NCI-H526 treated with DMSO at 0.1 percent for 48 hours (cell line): ENCODE measurements at places on chromosomes 2 and 18.

- DNase-seq: no peak
These were observed 61.6 kb upstream of the RAB27B start for GRCh38 chr18:54766634-54767033.

DNA sequence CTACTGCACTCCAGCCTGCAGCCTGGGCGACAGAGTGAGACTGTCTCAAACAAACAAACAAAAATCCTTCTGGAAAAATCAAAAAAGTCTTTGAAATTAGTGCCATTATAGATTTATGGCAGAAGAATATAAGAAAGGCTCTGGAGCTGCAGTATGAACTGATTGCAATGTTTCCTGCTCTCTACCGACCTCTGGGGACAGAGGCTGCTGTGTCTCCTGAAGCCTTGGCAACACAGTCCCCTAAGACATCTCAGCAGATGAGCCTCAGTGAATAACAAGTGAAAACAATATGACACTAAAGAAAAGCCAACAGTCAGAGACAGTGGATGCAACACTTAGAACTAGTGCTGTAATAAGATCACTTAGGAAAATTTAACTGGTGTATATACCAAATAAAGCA lies 494.9 kb upstream of the LRATD1 start:
- no peak for DNase-seq

DNA sequence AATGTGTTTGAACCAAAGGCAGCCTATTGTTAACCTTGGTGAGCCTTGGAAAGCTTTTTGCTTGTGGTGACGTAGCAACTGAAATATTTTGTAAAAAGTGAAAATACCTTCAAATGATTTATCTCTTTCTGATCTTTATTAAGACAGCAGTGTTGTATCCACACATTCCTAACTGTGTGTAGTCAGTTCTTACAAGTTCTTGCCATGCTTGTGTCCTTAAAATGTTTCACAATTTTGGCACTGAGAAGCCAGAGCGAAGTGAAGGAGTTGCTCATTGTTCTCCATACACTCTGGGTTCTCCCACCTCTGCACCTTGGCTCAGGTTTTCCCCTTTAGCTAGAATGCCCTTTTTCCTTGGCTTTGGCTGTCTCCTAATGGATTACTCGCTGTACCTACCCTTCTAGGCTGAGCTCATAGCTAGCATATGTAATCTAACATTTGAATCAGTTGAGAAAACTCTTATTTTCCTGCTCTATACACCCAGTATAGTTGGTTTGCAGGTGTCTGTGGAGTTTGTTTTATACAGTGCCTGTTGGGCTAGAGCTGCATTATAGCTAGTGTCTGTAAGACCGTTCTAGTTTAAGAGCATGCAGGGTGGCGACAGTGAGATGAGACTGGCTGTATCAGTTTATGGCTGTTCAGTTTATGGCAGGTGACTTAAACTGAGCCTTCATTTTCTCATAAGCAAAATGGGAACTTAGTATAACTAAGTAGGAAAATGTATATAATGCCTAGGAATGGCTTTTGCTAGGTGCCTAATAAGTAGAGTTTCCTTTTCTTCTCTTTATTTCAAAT lies 45.5 kb downstream of the FMNL2 start:
- DNase-seq: no peak

- no peak for DNase-seq
These were observed 19.0 kb upstream of the FEZ2 start for GRCh38 chr2:36616947-36617346.

GRCh38 chr2:31411771-31412170 lies 2.8 kb downstream of the XDH start:
- DNase-seq: no peak

DNA sequence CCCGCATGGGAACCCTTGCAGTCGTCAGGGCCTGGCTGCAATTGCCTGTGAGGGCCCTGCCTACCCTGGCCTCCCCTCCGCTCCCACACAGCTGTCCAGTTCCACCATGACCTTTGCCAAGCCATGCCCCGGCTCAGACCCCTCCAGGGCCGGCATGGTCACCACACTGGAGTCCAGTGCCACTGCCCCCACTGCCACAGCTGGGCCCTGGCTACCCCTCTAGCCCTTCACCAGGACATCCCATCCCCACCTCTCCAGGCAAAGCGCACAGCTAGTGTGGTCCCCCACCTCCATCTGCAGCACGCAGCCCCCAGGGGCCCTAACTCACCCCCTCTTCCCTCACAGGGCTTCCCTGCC lies 70.3 kb upstream of the SMAD7 start:
- DNase-seq: no peak

- DNase-seq: no peak
These were observed 92.5 kb downstream of the EML4 start for GRCh38 chr2:42261518-42262195.

GRCh38 chr2:5569256-5569655 lies 122.9 kb upstream of the SOX11 start:
- DNase-seq: no peak

- DNase-seq: no peak
These were observed 41.1 kb downstream of the MBD2 start for GRCh38 chr18:54183390-54183789.

DNA sequence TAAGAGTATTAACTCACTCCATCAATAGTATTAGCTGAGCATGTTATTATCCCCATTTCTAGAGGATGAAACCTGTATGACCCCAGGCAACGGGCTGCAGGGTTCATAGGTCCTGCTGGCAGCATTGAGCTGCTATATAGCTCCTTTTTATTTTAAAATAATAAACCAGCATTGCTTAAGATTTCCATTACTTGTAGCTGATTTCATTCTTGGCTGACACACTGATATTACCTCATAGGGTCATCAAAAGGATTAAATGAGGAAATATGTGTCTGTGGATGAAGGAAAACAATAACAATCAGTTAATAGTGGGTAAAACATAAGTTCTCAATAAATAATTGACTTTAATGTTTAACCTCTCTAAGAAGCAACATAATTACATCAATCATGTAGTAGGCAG lies 48.3 kb upstream of the NRP2 start:
- no peak for DNase-seq

- DNase-seq: no peak
These were observed 8.5 kb upstream of the NCL start for GRCh38 chr2:231472816-231473215.

DNA sequence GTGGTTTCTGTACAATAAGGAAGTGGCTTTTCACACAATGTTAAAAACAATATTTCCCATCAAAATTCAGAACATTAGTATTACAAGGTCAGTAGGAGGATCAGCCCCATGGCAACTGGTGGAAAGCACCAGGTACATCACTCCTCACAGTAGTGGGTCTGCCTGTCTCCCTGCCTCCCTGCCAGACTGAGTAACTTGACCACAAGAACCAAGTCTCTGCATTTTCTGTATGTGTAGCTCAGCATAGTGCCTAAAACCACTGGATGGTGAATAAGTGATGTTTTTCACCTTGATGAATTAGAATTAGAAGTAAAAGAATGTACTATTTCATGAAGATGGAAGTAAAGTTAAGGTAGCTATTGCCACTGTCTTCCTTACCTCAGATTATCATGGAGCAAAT lies 4.1 kb upstream of the WDR7 start:
- no peak for DNase-seq

GRCh38 chr2:132489150-132489549 lies 72.5 kb downstream of the GPR39 start:
- no peak for DNase-seq

- DNase-seq: no peak
These were observed 160.4 kb downstream of the DOCK10 start for GRCh38 chr2:224881846-224882245.

- DNase-seq: no peak
These were observed 852.9 kb downstream of the DCDC2C start for GRCh38 chr2:4556135-4556896.

- no peak for DNase-seq
These were observed 1604.2 kb downstream of the LRP1B start for GRCh38 chr2:140526575-140526974.

DNA sequence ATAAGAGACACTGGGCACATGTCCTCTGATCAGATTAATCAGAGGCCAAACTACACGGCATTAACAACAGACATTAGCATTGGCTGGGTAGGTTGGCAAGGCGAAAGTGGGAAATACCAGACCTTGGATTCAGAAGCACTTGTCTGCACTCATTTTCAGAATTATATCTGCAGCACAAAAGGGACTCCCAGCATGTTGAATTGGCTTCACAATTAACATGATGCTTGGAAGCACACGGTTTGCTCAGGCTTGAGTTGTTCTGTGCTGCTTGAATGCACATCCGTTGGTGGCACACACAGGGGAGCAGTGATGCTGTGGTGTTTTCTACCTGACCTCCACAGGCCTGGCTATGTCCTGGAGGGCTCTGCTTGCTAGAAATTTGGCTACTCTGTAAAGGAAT lies 83.9 kb downstream of the ACTR3 start:
- DNase-seq: no peak
